ENCODE measurements at places on chromosomes 3 and 15. TPM values are rescaled to one million over a fixed set of nuclear protein-coding genes. Genes with fewer than 3 reads are reported as not detected.

- peak; percentile 57 for DNase-seq
Observed at GRCh38 chr3:13208706-13209633, 135.7 kb upstream of the IQSEC1 start.

GRCh38 chr3:104044002-104044401 lies 1322.7 kb upstream of the ALCAM start:
- DNase-seq, result no peak

Gene SH3GL3
- total RNA-seq, result 6.8 TPM

Gene RLBP1
- not detected for total RNA-seq
